Activated naive CD4-positive, alpha-beta T cell treated with anti-CD3 and anti-CD28 coated beads, Interleukin-2, amount 10 ng/mL, durations not matched to agents 7 days and 5 days (primary cell): ENCODE measurements at places on chromosomes 12 and 14.

DNA sequence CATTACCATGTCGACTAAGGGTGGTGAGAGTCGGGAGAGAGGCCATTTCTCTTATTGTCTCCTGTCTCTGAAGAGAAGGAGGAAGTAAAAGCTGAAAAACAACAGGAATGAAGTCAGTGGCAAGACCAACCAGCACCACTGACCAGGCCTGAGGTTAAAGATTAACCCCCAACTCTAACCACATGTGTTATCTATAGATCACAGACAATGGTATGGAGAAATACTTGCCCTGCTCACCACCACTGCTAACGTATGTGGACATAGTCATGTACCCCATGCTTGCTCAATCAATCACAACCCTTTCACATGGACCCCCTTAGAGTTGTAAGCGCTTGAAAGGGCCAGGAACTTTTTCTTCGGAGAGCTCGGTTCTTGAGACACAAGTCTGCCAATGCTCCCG, 690.9 kb upstream of the LMO3 start:
- DNase-seq: no peak

DNA sequence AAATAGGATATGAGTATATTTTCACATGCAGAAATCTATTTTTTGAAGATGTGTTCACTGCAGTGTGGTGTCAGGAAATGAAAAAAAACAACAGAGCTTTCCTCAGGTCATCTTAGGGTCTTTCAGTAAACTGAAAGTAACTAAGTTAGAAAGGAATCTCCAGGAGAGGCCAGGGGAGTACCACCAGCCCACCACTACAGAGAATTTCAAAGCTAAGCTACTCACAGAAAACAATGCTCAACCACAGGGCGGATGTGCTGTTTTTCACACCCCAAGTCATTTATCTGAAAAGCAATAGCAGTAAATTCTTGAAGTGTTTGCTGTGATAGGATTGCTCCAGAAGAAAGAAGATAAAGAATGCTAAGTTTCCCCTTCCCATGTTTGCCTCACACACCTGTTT, 79.0 kb downstream of the IFNG start:
- DNase-seq: peak; percentile 62

DNA sequence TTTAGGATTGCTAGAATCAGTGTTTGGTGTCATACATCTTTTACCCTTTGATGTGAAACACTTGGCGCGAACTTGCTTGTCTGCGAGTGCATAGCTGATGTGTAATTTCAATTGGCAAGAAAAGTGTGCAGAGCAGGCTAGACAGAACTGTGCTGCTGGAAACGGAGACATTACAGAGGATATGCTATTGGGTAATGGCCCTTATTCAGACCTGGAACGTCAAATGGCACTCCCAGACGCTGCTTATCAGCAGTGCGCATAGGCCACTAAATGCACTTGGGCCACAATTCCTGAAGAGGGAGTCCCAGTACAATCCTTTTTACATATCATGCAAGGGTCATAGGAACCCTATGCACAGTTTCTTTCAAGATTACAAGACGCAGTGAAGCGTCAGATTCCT, 15.7 kb upstream of the SLC10A1 start:
- DNase-seq: no peak

GRCh38 chr12:98635657-98636323, 8.8 kb downstream of the IKBIP start:
- no peak for DNase-seq

- no peak for DNase-seq
These were observed 8.0 kb upstream of the CERS5 start for GRCh38 chr12:50174971-50175715.

DNA sequence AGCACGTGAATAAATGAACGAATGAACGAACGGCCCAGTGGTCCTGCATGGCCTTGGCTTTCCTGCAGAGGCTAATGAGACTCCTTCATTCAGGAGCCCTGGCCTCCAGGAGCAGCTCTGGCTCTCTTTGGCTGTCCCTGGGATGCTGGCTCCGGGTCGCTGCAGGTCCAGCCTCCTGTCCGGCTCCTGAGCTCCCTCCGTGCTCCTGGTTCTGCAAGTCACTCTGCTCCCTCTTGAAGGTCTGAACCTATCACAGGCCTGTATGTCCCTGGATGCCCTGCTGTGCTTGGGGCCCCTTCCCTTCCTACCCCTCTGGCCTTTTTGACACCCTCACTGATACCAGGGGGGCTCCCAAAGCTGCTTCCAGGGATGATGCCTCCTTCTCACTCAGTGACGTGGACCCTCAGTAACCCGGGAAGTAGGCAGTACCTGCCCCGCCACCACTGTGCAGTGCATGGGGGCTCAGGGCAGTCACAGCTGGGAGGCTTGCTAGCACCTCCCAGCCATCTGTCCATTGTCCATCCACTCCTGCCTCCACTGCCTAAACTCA, 133.7 kb upstream of the C14orf180 start:
- DNase-seq: peak; percentile 14

- DNase-seq: peak; percentile 37
These were observed 14.6 kb upstream of the CABP1 start for GRCh38 chr12:120625557-120626419.

DNA sequence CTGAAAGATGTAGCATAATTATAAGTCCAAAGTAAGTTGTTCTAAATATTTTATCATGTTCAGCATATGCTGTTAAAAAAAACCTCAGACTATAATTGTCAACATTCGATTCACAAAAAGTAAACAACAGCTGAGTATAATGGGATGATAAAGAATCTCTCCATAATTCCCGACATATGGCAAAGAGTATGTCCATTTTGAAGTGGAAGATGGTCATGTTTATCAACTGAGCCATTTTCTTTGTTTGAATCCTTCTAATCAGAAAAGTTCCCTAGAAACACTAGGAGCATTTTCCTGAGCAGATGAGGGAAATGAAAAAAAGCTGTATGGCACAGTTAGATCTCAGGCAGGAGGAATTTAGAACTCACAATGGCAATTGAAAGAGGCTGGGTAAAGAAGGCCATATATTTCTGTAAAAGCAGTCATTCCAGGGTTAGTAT, 192.1 kb upstream of the AMIGO2 start:
- DNase-seq: no peak

- DNase-seq: no peak
These were observed 520.7 kb downstream of the MED13L start for GRCh38 chr12:115756804-115757203.

DNA sequence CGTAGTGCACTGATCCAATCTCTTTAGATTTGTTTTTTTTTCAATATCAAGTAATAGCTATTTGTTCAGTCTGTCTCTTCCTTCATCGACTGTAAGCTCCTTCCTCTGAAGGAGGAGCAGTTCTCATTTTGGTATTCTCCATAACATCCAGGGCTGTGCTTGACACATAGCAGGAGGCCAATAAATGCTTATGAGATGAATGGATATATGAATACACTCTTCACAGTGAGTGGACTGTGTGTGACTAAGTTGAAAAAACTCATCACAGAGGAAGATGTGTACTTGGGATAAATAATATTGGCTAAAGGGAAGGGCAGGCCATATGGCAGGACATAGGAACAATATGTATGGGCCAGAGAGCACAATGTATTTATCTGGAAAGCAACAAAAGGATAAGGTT, 205.3 kb upstream of the PRICKLE1 start:
- DNase-seq: no peak

DNA sequence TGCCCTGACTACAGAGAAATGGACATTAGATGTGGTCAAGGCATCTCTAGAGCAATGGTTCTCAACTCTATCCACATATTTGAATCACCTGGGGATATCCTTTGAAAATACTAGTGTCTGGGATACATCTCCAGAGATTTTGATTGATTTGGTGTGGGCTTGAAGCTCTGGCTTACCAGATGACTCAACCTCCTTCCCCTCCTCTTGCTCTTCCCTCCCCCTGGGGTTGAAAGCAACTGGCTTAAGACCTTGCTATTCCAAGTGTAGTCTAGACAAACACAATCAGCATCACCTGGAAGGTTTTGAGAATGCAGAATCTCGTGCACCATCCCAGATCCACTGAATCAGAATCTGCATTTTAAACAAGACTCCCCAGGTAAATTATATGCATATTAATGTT, 183.8 kb downstream of the DAD1 start:
- DNase-seq: no peak

- DNase-seq: peak; percentile 74
These were observed 665 bp downstream of the RHOF start for GRCh38 chr12:121792607-121793439.

GRCh38 chr14:80762641-80763228, 178.8 kb downstream of the CEP128 start:
- DNase-seq: no peak

DNA sequence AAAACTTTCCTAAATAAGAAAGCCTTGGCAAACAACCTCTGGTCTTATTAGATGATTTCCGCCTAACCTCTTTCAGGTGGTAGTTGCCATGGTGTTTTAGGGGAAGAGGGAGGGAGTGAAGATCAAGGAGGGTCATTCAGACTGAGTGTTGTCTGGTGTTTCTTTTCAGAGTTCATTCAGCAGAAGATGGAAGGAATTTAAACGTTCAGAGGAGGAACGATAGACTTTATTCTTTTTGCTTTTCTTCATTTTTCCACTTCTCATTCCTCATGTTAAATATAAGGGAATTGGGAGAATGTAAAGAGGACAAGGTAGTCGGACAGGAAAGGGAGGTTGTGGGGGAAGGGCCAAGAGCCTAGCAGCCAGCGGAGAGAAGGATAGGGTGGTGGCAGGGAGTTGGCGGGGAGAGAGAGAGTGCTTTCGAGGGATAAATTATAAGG, 17.4 kb upstream of the SALL2 start:
- DNase-seq: no peak

DNA sequence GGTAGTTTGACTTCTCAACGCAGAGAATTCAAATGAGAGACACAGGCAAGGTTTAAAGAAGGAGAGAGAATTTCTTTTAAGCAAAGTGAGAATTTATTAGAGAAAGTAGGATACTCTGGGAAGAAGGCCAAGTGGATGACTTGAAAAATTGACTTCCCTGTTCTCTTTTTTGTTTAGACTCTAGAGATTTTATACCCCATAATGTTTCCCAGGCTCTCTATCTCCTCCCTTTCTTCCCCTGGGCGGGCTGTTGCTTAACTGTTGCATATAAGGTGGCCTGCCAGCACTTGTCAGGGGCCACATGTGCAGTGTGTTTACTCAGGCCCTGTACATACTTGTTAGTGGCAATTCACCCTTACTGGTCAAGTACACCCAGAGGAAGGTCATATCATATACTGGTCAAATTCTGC, 403.7 kb downstream of the SLC6A15 start:
- no peak for DNase-seq
